ENCODE measurements at places on chromosomes 7 and 10.

DNA sequence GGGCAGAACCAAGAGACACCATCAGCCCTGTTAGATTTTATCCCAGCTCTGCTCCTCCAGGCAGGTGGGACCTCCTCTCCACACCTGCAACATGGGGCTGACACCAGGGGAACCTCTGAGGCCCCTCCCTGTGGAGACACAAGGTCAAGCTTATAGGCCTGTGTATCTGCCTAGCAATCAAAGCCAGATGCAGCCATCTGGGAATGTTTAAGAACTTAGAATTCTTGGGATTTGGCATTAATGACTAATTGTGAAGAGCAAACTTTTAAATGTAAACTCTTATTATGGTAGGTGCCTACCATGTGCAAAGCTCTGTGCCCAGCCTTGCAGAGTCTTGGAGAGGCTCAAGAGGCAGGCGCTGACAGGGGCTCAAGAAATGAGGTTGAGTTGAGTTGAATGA lies 52.1 kb downstream of the TBATA start:
- no peak for DNase-seq

- no peak for DNase-seq
Measured at GRCh38 chr10:43196131-43196980, 58.1 kb downstream of the CSGALNACT2 start.

- DNase-seq, result no peak
Measured at GRCh38 chr10:62450912-62451610, 76.9 kb downstream of the ZNF365 start.

- DNase-seq, result no peak
Measured at GRCh38 chr10:43904844-43905243, 256.2 kb upstream of the ZNF32 start.

DNA sequence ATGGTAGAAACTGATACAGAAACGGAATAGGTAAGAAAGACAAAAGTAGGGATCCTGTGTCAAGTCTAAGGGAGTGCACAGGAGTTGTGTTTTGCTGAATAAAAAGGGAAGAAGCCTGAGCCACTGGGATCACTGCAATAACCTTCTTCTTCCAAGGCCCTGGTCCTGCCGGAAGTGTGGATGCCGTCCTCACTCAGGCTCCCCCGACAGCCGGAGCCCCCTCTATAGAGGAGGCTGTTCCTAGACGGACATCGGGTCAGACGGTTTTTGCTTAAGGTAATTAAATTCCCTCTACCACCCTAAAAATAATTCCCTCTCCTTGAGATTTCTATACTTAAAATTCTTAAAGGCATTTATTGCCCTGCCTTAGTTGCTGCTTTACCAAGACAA lies 566.9 kb downstream of the PTPRN2 start:
- DNase-seq, result no peak

DNA sequence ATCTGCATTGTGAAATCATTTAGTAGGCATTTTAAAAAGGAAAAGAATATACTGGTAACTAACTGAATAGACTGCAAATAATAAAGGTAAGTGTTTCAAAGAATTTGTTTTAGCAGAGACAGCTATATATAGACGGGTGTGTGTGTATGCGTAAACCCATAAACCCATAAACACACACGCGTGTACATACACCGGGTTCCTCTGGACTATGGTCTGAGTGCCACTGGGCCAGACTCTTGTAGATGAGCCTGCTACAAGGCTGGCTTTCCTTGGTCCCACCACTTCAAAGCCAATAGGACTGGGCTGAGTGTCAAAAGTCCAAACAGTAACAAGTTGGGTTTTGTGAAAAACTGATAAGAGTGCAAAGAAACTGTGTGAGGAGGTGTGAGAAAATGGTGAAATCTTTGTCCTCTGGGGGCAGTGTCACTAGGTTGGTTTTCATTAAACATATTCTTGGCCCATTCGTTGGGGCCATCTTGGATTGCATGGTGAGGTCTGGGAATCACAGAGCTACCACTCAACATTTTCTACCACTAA lies 39.8 kb downstream of the GNA12 start:
- no peak for DNase-seq

DNA sequence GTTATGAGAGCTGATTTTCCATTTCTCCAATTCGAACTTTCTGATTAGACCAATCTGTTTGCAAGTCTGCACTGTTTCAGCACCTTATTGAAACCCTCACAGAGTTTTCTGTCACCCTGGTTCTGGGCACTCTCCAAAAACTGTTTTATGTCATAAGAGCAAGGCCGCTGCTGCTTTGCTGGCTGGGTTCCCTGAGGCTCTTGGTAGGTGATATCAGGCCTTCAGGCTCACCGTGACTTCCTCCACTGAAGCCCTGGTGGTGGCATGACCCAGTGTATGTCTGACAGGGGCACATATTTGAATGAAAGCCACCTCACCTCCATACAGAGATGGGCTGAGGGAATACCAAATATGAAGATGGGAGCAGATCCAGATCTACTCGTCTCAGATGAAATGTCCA lies 8.3 kb downstream of the RABGEF1 start:
- DNase-seq, result no peak

DNA sequence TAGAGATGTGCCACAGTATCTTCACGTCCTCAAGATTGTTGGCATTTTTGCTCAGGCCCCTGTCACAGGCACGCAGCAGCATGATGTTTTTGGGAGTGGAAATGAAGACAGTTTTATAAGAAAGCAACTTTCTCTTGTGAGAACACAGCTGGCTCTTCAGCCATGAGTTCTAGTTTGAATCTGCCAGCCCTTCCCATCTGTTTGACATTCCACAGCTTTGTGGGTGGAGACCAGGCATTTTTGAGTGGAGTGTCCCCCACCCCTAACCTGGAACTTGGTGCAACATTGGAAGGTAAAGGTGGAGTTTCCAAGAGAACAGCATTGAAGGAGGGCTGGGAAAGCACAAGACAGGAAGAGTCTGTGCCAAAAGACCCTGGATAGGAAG lies 253.1 kb upstream of the IGFBP3 start:
- DNase-seq, result no peak

- DNase-seq, result no peak
Measured at GRCh38 chr7:77308792-77309191, 107.4 kb downstream of the GSAP start.

- DNase-seq, result no peak
Measured at GRCh38 chr7:74013539-74014272, 14.3 kb upstream of the ELN start.

Measured in iPS DF 6.9 (cell line).